ENCODE measurements at places on chromosomes 7 and 10. TPM values are rescaled to one million over a fixed set of nuclear protein-coding genes. Genes with fewer than 3 reads are reported as not detected.

DNA sequence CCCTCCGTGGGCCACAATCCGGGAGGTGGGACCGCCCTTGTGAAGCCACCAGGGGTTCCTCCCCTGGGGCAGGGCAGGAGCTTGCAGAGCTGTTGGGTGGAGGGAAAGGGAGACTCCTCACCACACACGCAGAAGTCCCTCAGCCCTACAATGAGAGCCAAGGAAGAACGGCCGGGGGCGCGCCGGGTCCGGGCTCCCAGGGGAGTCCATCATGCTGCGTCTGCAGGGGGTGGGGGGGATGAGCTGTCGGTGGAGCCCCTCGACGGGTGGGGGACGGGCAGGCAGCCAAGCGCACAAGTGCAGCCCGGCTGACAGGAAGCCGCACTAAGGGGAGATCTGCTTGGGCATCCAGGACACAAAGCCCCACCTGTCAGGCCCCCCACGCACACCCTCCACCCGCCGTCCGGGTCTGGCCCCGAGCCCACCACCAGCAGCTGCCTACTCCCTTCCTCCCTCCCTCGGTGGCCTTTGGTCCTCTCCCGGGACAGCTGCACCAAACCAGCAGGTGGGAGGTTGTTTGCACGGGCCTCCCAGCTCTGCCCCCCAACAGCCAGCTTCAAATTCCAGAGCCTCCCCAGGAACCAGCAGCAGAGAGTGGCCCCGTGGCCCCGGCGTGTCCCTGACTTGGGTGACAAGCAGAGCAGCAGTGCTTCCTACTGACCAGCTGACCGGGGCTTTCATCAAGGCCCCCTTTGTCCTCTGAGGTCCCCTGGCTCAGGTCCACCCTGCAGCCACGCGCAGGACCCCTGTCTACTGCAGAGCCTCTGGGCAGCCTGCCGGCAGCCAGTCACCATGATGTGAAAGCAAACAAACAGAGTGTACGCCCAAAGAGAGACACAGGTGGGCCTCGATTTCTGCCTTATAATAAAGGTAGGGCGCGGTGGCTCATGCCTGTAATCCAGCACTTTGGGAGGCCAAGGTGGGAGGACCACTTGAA, 50.3 kb downstream of the HIP1 start:
- no peaks in the 10 kb centered on the region for H3K36me3 ChIP-seq
- peaks cover 2% of the 10 kb centered on the region for H3K4me1 ChIP-seq
- H3K27ac ChIP-seq, result no peak overlapping the region
- no peak for DNase-seq

GRCh38 chr10:73859428-73859783, 14.9 kb downstream of the CAMK2G start:
- peaks cover 78% of the 10 kb centered on the region for H3K36me3 ChIP-seq
- no peaks in the 10 kb centered on the region for H3K27me3 ChIP-seq
- no peak overlapping the region for H3K4me3 ChIP-seq
- no peak for DNase-seq

DNA sequence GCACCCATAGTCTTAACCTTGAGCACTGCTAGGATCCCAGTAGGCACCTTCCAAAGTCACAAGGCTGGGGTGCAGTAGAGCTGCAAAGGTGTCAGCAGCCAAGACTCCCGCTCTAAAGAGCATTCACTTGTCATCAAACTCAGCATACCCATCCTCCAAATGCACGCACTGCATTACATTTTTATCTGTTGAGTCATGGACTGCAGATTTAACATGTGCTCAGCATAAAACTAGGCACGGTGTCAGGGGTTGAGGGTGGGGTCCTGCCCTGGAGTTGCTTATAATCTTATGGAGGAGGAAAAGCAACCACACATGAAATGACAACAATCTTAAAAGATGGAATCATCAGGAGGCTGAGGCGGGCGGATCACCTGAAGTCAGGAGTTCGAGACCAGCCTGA, 102.6 kb downstream of the PARP12 start:
- no peak overlapping the region for H3K4me3 ChIP-seq
- H3K36me3 ChIP-seq, result no peaks in the 10 kb centered on the region
- no peaks in the 10 kb centered on the region for H3K27me3 ChIP-seq
- no peaks in the 10 kb centered on the region for H3K4me1 ChIP-seq
- no peak overlapping the region for H3K27ac ChIP-seq

GRCh38 chr10:44968091-44968490, 8.5 kb downstream of the RASSF4 start:
- H3K27ac ChIP-seq, result peak overlapping the region; percentile 8
- no peaks in the 10 kb centered on the region for H3K36me3 ChIP-seq
- H3K4me3 ChIP-seq, result no peak overlapping the region
- no peaks in the 10 kb centered on the region for H3K27me3 ChIP-seq

- H3K27me3 ChIP-seq, result no peaks in the 10 kb centered on the region
Measured at GRCh38 chr7:27697861-27698430, 35.3 kb upstream of the HIBADH start.

DNA sequence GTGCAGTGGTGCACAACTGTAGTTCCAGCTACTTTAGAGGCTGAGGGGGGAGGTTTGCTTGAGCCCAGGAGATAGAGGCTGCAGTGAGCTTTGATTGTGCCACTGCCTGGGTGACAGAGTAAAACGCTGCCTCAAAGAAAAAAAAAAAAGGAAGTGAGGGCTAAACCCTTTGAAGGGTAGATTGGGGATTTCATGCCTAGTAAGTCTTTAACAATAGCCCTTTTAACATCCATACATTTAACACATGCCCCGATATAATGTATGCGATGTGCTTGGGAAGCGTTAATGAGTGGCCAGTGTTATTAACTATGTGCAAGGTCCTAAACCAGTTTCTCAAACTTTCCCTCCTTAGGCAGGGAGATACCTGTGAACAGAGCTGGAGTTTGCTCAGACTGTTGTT, 229.2 kb upstream of the HPS1 start:
- H3K36me3 ChIP-seq, result no peaks in the 10 kb centered on the region
- no peaks in the 10 kb centered on the region for H3K4me1 ChIP-seq
- no peaks in the 10 kb centered on the region for H3K27me3 ChIP-seq
- no peak for DNase-seq
- no peak overlapping the region for H3K4me3 ChIP-seq
- no peak overlapping the region for H3K27ac ChIP-seq

DNA sequence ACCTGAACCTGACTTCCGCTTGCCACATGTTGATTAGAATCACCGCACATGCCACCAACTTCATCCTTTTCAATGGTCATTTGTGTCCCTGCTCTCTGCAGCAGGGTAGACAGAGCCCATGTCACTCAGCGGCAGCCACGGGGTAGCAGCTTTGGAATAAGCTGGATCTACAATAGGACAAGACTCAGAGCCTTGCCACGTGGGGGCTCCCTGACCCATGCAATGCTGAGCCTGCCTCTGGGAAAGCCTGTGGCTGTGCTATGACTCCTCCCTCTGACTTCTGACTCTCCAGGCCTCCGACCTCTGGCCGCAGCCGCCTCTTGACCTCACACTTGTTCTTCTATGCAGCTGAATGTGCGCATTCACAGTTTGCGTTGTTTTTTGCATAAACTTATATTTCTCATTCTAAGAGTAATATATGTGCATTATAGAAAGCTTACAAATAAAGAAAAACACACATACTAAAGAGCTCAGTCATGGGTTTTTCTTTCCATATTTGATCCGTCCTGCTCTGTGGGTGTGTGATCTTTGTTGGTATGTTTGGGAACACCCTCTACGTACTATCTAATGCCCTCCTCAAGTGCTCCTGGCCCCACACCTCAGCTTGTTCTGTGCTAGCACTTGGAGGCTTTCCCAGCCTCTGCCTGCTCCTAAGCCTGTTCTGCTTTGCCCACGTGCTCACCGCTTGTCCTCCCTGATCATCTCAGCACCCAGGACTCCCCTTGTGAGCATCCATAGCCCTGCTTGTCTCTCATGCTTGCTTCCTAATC, 198.0 kb upstream of the MKI67 start:
- no peaks in the 10 kb centered on the region for H3K4me1 ChIP-seq
- H3K27me3 ChIP-seq, result peaks cover 31% of the 10 kb centered on the region
- DNase-seq, result no peak
- no peak overlapping the region for H3K27ac ChIP-seq
- no peak overlapping the region for H3K4me3 ChIP-seq

DNA sequence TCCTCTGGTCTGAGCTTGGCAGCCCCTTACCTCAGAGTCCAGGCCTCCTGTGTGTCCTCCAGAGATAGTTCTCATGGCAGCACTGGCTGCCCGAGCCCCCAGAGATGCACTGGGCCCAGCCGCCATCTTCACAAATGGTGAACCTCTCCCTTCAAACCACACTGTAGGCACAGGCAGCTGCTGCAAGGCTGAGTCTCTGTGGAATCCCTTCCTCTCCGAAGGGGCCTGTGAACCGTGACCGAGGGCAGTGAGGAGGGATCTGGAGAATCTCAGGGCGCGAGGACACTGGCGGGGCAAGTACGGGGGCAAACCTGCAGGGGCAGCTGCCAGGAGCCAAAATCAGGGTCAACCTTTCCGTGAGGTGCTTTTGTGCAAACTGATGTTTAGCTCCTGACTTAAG, 69.5 kb upstream of the CFAP46 start:
- no peaks in the 10 kb centered on the region for H3K36me3 ChIP-seq
- H3K4me3 ChIP-seq, result no peak overlapping the region
- DNase-seq, result no peak
- no peaks in the 10 kb centered on the region for H3K4me1 ChIP-seq
- no peak overlapping the region for H3K27ac ChIP-seq

GRCh38 chr7:71482284-71482683, 350.3 kb downstream of the GALNT17 start:
- H3K4me1 ChIP-seq, result no peaks in the 10 kb centered on the region
- no peaks in the 10 kb centered on the region for H3K27me3 ChIP-seq
- DNase-seq, result no peak
- H3K4me3 ChIP-seq, result no peak overlapping the region
- no peaks in the 10 kb centered on the region for H3K36me3 ChIP-seq

DNA sequence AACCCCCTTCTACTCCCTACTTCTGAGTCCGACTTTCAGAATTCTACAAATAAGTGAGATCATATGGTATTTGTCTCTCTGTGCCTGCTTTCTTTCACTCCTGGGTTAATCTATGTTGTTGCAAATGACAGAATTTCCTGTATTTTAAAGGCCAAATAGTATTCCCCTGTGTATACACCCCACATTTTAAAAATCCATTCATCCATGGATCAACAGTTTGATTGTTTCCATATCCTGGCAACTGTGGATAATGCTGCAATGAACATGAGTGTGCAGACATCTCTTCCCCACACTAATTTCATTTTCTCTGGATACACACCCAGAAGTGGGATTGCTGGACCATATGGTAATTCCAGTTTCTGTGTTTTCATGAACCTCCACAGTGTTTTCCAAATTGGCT, 225.8 kb upstream of the TCERG1L start:
- no peak for DNase-seq
- no peaks in the 10 kb centered on the region for H3K4me1 ChIP-seq
- no peaks in the 10 kb centered on the region for H3K36me3 ChIP-seq
- no peaks in the 10 kb centered on the region for H3K27me3 ChIP-seq

DNA sequence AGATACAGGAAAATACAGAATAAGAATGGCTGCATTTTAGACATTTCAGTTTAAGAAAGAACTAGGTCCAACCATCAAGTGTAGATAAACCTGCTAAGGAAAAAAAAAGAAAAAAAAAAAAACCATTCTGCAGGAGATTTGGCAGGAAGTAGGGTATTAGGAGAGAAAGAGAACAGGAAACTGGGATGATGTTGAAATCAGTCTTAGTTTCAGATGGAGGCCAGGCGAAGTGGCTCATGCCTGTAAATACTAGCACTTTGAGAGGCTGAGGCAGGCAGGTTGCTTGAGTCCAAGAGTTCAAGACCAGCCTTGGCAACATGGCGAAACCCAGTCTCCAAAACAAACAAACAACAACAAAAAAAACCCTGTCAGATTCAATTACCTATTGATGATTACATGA, 120.2 kb downstream of the RAB11FIP2 start:
- H3K4me3 ChIP-seq, result no peak overlapping the region
- H3K36me3 ChIP-seq, result no peaks in the 10 kb centered on the region
- no peaks in the 10 kb centered on the region for H3K27me3 ChIP-seq
- no peak overlapping the region for H3K27ac ChIP-seq
- DNase-seq, result no peak

DNA sequence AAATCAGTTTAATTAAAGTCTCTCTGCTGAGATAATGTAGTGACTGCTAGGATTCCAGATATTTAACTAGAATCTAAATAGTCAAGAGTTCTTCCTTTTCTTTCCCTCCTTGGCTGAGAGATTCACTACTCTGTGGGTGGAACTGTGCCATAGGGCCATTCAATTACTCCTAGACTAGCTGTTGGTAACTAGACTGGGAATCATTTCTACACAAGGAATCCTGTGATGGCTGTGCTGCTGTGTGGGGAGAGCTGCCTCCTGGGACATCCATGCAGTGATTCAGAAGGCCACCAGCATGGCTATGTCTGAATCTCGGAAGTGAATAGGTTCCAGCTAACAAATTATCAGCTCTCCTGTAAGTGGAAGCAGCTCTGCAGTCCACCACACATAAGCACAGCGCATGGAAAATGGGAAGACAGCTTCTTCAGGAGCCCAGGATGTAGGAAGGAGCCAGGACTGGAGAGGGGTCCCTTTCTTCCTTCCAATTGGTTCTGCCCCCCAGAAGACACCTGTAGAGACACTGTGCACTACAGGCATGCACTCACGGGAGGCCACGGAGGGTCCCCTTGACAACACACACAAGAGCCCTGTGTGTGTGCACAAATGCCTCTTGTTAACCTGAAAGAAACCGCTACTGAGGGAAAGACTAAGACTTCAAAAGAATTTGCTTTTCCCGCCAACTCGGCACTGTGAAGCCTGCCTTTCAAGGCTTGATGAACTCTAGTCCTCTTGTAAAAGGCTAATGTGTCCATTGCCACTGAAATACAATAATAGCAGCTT, 66.5 kb downstream of the SCRN1 start:
- no peak overlapping the region for H3K4me3 ChIP-seq
- H3K36me3 ChIP-seq, result no peaks in the 10 kb centered on the region
- H3K4me1 ChIP-seq, result no peaks in the 10 kb centered on the region
- no peak for DNase-seq

DNA sequence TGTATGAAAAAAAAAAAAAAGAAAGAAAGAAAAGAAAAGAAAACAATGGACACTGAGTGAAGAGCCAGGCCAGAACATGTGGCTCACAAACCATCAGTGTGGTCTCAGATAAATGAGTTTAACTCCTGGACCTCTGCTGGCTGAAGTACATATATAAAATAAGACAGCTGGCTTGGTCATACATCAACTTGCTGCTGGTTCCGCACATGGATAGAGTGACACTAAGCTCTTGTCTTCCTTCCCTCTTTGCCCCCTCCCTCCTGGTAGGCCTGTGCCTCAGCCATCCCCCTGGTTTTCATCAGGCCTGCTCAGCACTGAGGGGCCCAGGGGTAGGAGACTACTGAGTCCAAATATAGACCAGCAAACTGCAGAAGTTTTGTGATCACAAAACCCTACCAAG, 58.1 kb upstream of the DGKI start:
- H3K4me3 ChIP-seq, result no peak overlapping the region
- H3K4me1 ChIP-seq, result no peaks in the 10 kb centered on the region
- H3K27ac ChIP-seq, result no peak overlapping the region
- H3K36me3 ChIP-seq, result peaks cover 3% of the 10 kb centered on the region
- H3K27me3 ChIP-seq, result no peaks in the 10 kb centered on the region
- DNase-seq, result no peak

GRCh38 chr7:18287482-18287881, 208.1 kb upstream of the HDAC9 start:
- DNase-seq, result no peak
- H3K4me1 ChIP-seq, result peaks cover 4% of the 10 kb centered on the region
- H3K36me3 ChIP-seq, result no peaks in the 10 kb centered on the region
- no peaks in the 10 kb centered on the region for H3K27me3 ChIP-seq
- no peak overlapping the region for H3K4me3 ChIP-seq

Gene PLEKHS1
- not detected for total RNA-seq

Gene MMRN2
- total RNA-seq, result not detected

Gene HHEX
- 5.8 TPM for total RNA-seq

Gene PDCD4
- total RNA-seq, result 239 TPM
